Occipital lobe (tissue), 3 donors: ENCODE measurements at places on chromosomes 5 and 9.

DNA sequence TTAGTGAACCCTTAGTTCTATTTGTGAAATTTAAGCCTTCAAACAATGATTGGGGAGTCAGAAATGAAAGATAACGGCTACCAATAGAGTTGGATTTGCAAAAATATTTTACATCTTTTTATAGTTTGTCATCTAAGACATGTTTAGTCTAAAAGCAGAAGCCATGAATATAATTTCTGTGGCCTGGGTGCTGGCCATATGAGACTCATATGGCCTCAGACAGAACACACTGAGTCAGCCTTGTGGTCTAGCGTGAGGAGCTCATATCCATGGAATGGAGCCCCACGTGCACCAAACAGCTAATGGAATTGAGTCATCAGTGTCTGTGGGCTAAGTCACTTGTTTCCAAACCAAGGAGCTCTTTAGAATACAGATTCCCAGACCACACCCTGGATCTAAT lies 240.7 kb upstream of the NREP start:
- no peak for DNase-seq

- no peak for DNase-seq
Observed at GRCh38 chr9:76658510-76659231, 105.6 kb upstream of the PCA3 start.

- no peak for DNase-seq
Observed at GRCh38 chr5:82252744-82253143, 25.4 kb downstream of the RPS23 start.

- no peak for DNase-seq
Observed at GRCh38 chr9:71308454-71308853, 187.0 kb upstream of the TRPM3 start.

GRCh38 chr5:172266071-172266675 lies 17.4 kb downstream of the UBTD2 start:
- DNase-seq: no peak

DNA sequence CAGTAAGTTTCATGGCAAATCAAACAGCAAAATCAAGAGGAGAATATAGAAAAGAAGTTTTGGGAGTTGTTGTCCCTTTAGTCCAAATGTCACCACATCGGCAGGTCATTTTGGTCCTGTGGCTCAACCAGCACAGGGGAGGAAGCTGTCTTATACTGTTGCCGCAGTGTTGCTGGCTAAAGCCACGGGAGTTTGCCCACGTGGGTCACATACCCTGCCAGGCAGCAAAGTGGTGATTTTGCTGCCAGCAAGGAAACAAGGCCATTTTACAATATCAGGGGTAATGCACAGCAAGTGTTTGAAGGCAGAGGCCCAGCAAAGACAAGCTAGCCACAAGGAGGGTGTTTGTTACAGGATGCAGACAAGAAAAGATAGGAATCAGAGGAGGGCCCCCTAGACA lies 14.5 kb downstream of the GABRA6 start:
- DNase-seq: no peak

- DNase-seq: peak; percentile 50
Observed at GRCh38 chr9:137156567-137157375, 13.1 kb downstream of the LRRC26 start.
